ENCODE measurements at places on chromosomes 4 and X.

DNA sequence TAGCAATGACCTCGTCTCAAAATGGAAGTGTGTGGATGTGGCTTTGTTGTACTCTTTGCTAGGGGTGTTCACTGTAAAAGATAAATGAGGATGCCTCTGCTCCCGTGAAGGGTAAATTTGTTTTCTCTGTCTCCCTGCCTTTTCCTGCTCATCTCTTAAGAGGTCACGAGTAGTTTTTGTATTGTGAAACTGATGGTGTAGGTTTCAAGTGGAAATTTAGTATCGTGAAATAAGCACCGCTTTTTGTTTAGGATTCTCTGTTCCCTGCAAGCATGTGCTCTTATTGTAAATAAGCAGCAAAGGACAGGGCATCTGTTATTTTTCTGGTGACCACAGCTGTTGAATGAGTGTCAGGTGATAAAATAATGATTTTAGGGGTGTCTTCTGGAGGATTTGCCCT lies 104.6 kb downstream of the PHEX start:
- H3K27ac ChIP-seq: peak overlapping the region; percentile 53
- DNase-seq: no peak
- peaks cover 25% of the 10 kb centered on the region for H3K4me1 ChIP-seq
- H3K27me3 ChIP-seq: no peaks in the 10 kb centered on the region
- no peak overlapping the region for H3K4me3 ChIP-seq
- H3K36me3 ChIP-seq: no peaks in the 10 kb centered on the region

DNA sequence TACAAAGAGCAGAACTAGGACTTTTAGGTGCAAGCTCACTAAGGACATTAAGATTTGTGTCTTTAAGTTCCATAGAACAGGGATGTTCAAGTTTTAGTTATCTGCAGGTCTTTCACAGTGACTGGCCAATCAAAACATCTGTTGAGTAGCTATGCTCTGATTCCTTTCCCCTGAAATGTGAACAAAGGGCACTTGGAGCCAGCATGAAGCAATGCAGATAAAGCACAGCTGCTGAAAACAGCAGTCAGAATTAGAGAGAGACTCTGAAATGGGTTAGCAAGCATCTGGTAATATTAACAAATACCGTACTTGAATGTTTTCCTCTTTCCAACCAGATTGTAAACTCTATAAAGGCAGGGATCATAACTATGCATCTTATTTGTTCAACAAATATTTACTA lies 276.9 kb downstream of the RAB28 start:
- H3K36me3 ChIP-seq: no peaks in the 10 kb centered on the region
- H3K27ac ChIP-seq: no peak overlapping the region
- DNase-seq: no peak
- no peaks in the 10 kb centered on the region for H3K27me3 ChIP-seq
- H3K4me1 ChIP-seq: no peaks in the 10 kb centered on the region

DNA sequence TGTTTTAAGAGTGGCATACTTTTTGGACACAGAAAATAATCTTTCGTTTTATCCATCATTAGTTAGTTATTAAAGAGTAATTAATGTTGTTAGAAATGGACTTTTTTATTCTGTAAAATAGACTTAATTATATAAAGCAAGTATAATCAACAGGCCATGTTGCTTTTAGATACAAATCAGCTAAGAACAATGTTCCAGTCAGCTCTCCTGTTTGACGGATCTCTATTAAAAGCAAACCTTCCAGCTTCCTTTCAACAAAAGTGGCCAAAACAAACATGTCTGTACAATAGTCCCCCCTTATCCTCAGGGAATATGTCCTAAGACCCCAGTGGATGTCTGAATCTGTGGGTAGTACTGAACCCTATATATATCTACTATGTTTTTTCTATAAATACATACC lies 4.9 kb upstream of the SLC10A4 start:
- no peak overlapping the region for H3K27ac ChIP-seq
- H3K27me3 ChIP-seq: peaks cover 26% of the 10 kb centered on the region

DNA sequence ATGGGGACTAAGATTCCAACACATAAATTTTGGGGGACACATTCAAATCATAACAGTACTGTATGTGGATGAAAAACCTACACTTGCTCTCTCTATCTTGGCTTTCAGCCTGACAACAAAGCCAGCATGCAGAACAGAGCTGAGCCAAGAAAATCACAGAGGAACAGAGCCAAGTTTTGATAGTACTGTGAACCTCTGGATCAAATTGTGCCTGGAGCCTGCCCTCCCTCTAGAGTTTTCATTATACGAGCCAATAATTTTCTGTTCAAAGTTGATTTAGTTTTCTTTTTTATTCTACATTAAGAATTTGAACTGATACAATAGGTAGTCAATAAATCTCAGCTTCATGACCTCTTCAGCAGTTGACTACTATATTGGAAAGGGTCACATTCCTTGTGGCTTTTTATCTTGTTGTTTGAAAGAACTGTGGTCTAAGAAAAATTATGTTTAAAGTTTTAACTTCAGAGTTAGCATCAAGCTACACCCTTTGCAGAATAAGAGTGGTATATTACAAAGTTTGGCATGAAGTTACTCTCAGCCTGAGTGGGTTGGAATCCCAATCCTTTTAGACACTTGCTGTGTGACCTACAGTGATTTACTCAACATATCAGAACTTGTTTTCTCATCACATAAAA lies 31.1 kb downstream of the GRID2 start:
- no peaks in the 10 kb centered on the region for H3K36me3 ChIP-seq
- DNase-seq: no peak
- peaks cover 33% of the 10 kb centered on the region for H3K4me1 ChIP-seq

DNA sequence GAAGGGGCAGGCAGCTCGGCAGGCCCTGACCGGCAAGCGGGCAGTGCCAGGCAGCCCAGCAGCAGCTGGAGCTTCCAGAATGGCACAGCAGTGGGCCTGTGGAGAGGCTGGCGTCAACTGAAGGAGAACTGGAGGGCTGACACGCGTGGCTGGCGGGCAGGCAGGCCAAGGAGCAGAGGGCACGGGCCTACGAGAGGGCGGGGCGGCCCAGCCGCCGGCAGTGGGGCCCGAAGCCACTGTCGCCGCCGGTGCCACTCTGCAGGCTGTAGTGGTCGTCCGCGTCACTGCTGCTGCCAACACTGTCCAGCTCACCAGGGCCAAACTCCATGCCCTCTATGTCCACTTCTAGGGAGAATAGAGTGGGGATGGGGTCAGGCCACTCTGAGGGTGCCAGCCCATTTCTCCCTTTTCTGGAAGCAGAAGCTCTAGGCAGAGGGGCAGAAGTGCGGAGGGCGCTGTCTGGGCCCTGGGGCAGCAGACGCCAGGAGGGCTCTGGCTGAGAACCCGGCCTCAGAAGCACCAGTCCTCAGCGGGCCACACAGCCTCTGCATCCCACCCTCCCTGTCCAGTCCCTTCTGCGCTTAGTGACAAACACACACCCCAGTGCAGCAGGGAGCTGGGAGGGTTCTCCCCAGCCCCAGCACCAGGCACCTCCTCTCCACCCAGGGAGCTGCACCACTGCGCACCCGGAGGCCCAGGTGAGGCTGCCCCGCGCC lies 8.6 kb upstream of the HAUS3 start:
- no peak overlapping the region for H3K4me3 ChIP-seq
- peaks cover 13% of the 10 kb centered on the region for H3K4me1 ChIP-seq
- H3K27ac ChIP-seq: no peak overlapping the region

- H3K4me1 ChIP-seq: no peaks in the 10 kb centered on the region
- H3K36me3 ChIP-seq: no peaks in the 10 kb centered on the region
- peaks cover 15% of the 10 kb centered on the region for H3K27me3 ChIP-seq
- DNase-seq: no peak
- H3K27ac ChIP-seq: no peak overlapping the region
Measured at GRCh38 chrX:111352424-111352823, 59.6 kb downstream of the DCX start.

GRCh38 chr4:185702147-185702663 lies 109.8 kb downstream of the SORBS2 start:
- no peak overlapping the region for H3K27ac ChIP-seq
- no peak overlapping the region for H3K4me3 ChIP-seq
- no peak for DNase-seq
- H3K4me1 ChIP-seq: peaks cover 26% of the 10 kb centered on the region
- no peaks in the 10 kb centered on the region for H3K27me3 ChIP-seq
- H3K36me3 ChIP-seq: peaks cover 20% of the 10 kb centered on the region

DNA sequence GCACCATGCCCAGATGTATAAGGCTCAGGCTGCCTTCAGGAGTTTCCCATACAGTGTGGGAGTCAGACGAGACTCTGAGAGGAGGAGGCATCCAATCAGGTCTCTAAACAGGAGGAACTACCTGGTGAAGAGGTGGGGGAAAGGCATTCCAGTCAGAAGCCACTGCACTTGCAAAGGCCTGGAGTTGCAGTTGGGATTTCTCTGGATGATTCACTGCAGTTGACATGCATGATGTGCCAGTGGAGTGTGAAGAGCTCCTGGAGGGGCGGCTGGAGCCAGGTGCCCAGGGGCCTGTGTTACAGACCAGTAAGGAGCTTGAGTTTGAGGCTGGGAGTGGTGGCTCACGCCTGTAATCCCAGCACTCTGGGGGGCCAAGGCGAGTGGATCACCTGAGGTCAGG lies 339.1 kb downstream of the ARHGAP10 start:
- H3K36me3 ChIP-seq: peaks cover 35% of the 10 kb centered on the region
- H3K27me3 ChIP-seq: peaks cover 4% of the 10 kb centered on the region
- H3K27ac ChIP-seq: no peak overlapping the region
- H3K4me3 ChIP-seq: no peak overlapping the region
- H3K4me1 ChIP-seq: peaks cover 24% of the 10 kb centered on the region

- no peaks in the 10 kb centered on the region for H3K27me3 ChIP-seq
- H3K27ac ChIP-seq: no peak overlapping the region
- no peak overlapping the region for H3K4me3 ChIP-seq
- H3K4me1 ChIP-seq: no peaks in the 10 kb centered on the region
- H3K36me3 ChIP-seq: no peaks in the 10 kb centered on the region
Measured at GRCh38 chrX:11499076-11500044, 166.4 kb downstream of the ARHGAP6 start.

- H3K36me3 ChIP-seq: no peaks in the 10 kb centered on the region
- no peak overlapping the region for H3K4me3 ChIP-seq
- no peak for DNase-seq
- no peaks in the 10 kb centered on the region for H3K27me3 ChIP-seq
- no peak overlapping the region for H3K27ac ChIP-seq
- peaks cover 9% of the 10 kb centered on the region for H3K4me1 ChIP-seq
Measured at GRCh38 chr4:89757154-89757719, 79.7 kb downstream of the SNCA start.

Measured in WTC11 (cell line).